Stimulated activated CD8-positive, alpha-beta memory T cell treated with anti-CD3 and anti-CD28 coated beads, Interleukin-4, amount 100 ng/mL, for 1 hour (primary cell): ENCODE measurements at places on chromosomes 3 and 15.

DNA sequence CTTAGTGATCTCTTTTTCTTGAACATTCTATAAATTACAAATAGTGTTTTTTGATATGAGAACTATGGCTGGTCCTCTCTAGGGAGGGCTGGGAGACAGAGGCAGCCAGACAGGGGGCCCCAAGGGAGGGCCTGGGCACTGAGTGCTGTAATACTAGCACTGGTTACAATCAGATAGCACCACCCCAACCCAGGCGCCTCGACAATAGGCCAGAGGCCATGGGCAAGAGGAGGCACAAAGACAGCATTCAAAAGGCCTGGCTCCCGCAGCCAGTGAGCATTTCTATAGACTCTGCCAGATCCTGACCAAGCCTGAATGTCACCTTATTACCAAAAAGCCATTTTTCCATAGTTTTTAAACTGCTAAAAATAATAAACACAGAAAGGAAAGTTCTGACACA lies 158.5 kb downstream of the THRB start:
- DNase-seq = no peak

DNA sequence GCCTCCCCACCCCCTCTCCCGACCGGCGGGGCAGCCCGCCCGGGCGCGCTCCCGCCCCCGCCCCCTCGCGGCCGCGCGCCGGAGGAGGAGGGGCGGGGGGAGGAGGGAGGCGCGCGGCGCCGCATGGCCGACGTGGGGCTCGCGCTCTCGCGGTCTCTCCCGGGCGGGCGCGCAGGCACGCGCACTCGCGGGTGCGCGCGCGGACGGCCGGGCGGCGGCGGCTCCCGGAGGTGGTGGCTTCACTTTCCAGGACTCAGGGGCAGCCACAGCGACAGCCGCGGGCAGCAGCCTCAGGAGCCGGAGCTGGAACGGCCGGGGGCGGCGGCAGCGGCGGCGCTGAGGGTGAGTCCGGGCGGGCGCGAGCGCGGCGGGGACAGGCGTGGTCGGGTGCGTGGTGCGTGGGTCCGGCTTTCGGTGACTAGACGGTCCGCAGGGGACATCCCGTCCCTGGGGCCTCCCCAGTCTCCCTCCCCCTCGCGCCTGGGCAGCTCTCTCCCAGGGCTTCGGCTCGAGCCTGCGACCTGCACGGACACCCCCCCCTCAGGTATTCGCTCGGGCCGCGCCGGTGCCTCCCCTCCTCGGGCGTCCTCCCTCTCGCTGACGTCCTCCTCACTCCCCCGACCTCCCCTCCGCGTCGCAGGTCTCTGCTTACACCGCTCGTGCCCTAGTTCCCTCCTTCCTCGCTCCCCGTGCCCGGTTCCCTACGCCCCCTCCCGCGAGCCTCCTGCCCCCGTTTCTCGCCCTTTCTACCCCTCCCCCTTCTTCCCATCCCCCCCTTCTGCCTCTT lies at the start of gene UBE2E2:
Gene UBE2E2 (plus strand): TSS at position 407 of the 787 bp plus-strand sequence.
- no peak for DNase-seq

DNA sequence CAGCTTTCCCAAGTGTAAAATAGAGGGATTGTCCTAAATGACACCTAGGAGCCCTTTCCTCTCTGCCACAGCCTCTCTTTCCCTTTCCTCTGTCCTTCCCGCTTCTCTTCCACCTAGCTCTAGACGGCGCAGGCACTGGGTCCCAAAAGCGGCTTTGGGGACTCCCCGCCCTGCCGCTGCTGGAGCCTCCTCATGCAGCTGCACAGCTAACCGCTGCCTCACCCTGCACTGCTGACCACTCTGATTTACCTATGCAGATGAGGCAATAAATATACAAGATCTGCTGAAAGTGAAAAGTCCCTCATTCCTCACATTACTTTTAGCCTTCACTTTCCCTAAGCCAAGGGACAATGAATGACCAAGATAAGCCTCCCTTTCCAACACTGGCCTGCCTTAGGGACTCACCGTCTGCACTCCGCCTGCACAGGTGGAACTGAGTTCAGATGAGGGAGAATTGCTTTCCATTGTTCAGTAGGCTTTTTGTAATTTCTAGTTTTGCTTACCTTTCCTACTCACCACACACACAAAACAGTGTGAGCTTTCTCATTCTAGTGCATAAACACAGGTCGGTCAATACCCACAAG lies 197.5 kb upstream of the BCL6 start:
- DNase-seq = no peak

DNA sequence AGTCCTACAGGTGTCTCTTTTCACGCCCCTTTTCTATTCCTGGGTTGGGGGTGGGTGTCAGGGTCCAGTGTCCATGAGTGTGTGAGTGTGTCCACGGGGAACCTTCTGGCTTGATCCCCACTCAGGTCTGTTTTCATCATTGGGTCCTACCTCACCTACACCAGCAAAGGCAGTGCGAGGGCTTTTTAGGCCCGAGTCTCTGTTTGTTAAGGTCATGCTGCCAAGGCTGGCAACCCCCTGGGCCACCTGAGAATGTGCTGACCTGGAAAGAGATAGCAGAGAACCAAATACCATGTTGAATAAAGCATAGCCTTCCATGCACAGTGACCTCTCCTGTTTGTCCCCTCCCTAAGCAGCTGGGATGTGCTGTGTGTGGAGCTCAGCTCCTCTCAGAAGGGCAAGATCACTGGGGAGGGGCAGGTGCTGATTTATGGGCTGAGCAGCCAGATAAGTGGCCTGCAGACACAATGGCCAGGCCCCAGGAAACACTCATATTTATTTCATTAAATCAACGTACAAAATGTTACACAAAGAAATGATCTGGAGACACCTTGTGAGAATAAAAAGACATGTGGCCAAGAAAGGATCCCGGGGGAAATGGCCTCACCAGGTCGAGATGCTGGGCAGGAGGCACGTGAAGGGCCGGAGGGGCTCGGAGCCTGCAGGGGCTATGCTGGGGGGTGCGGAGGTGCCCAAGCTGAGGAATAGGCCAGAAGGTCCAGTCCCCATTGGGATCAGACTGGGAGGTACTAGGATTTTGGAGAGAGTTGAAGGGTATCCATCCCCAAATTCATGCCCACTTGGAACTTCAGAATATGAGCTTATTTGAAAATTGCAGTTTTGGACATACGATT lies 36.1 kb downstream of the RAB6B start:
- DNase-seq = no peak

DNA sequence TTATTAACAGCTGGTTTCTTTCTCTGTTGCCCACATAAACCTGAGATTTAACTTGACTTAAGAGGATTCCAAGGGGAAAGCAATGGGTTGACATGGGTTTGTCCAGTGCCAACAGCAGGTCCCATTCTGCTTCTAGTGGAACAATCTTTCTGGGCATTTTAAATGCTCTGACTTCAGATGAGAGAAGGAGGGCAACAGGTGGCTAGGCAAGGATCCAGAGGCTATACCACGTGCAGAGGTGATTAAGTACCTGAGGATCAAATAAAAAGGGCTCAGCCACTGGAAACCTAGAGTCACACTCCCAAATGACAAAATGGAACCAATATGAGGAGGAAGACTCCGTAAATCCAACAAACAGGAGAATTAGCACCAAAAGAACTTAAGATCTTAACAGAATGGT lies 28.5 kb downstream of the CMTM6 start:
- no peak for DNase-seq

GRCh38 chr15:57747206-57747896 lies 40.8 kb downstream of the POLR2M start:
- DNase-seq = no peak

DNA sequence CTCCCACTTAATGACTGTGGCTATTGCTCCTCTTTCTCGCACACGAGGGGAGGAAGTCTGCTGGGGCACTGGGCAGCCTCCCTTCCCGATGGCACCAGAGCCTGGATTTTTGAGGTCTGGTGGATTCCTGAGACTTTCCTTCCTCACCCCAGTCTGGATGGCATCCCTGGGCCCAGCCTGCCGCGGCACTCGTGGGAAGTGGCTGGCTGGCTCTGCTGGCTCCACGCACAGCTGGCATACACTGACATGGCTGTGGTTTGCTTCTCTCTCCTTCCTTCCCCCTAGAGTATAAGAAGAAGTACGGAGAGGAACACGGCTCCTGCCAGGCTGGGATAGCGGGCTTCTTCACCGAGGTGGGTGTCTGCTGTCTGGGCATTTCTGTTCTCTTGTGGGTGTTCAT lies 319.8 kb upstream of the LRRFIP2 start:
- no peak for DNase-seq

- no peak for DNase-seq
Observed at GRCh38 chr15:84658788-84659411, 901 bp upstream of the NMB start.

DNA sequence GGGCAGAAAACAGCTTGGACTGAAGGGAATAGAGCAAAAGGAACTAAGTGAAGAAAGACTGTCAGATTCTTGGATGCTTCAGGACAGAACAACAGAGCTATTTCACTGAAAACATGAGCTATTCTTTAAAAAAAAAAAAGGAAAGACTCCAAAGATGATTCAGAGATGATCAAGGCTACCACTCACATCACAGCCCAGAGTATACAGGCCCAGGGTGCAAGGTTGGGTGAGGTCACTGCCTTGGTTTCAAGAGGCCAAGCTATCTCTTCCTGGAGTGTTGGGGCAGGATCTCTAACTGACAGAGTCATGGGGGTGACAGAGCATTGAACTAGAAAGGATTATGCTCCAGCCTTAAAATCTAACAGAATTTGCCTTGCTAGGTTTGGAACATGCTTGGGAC lies 118.1 kb downstream of the AGBL1 start:
- DNase-seq = no peak

GRCh38 chr15:90413411-90414379 lies 25.7 kb downstream of the IQGAP1 start:
- DNase-seq = no peak
